Hematopoietic multipotent progenitor cell treated with erythropoietin and hydrocortisone succinate and interleukin-3 and kit ligand, for 17 days (in vitro differentiated cells): ENCODE measurements at places on chromosomes 1 and 21.

DNA sequence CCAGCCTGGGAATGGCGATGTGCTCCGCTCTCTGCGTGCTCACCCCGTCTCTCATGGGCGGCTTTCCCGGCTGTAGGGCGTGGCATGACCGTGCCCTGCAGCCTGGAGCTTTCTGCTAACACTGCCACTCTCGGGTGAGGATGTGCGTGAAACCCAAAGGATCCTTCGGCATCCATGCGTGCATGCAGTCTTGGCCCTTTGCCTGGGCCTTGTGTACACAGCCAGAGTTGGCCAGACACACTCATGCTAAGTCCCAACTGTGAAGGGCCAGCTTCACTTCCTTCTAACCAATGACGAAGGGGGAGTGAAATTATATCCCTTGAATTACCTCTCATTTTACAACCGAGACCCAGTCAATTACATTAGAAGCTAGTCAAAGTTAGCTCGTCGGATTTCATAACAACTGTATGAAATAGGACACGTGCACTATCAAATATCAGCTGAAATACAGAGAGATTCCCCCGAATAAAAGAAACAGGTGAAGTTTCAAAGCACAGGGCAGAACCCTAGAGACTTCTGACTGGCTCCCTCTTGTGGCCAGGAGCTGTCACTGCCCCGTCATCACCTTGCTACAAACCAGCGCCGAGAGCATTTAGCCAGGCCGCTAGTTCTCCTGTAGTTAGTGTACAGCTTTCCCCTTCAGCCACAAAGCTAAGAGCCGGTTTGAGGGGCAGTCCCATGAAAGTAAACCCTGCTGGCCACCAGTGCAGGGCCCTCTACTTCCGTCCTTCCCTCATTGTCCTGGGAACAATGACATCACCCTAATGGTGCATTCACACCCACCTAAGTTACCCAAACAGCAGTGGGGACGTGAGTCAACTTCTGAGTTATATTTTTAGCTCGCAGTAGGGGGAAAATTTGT, 63.4 kb upstream of the COA6 start:
- DNase-seq, result peak; percentile 58

GRCh38 chr1:113479713-113480676, 89.7 kb downstream of the MAGI3 start:
- DNase-seq, result no peak

- DNase-seq, result no peak
Observed at GRCh38 chr1:214549604-214550003, 1.8 kb downstream of the PTPN14 start.

- no peak for DNase-seq
Observed at GRCh38 chr1:7459914-7460313, 311.2 kb upstream of the VAMP3 start.

DNA sequence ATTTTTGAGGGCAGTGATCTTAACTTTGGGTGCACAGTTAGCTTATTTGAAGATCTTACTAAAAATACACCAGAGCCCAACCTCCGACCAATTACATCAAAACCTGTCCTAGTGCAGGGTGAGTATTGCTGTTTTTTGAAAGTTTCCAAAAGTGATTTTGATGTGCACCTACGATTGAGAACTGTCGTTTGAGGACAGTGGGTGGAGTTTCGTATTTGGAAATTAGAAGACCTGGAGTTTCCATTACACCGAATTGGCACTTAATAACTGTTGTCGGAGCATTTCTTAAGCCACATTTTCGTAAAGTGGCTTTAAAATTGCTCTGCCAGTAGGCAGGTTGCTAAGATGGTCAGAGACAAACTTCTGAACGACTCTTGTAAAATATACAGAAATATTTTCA, 1.1 kb downstream of the SOD1 start:
- no peak for DNase-seq
